Sigmoid colon (tissue), 7 donors: ENCODE measurements at places on chromosomes 2 and 18. TPM values are rescaled to one million over a fixed set of nuclear protein-coding genes. Genes with fewer than 3 reads are reported as not detected.

DNA sequence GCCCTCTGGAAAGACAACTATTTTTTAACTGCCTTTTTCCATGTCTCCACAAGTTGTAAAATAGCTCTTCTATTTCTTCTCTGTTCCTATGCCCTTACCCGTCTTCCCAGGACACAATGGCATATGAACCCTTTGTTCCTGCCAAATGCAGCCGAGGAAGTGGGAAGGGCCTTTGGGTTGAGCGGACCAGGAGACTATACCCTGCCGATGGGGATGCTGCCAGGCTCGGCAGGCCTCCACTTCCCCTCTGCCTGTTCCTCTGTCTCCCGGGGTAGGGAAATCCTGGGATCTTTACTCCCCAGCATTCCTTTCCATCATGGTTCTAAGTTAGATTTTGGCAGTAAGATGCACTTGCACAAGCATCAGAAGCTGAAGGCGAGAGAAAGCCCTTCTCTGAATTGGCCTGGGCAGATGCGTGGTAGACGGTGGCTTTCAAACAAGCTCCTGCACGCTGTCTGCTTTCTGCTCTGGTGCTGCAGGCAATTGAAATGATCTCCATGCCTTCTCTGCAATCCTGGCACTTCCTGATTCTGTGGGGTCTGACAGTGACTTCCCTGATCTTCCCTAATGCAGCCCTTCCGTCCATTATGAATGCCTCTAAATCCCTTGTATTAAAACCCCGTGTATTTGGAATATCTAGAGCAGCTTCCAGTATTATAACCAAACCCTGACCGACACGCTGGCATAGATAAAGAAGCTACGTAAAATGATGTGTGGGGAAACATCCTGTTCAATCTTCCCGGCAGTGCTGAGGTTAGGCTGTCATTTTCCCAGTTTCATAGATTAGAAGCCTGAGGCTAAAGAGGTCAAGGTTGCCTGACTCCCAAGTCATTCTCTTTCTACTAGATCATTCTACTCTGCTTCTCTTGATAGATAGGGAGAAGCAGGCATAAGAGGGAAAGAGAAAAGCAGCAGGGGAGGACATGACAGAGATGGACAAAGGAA is 69.8 kb downstream of the MCFD2 start:
- peak; percentile 63 for DNase-seq

- no peak for DNase-seq
Observed at GRCh38 chr2:221125691-221126090, 446.4 kb downstream of the EPHA4 start.

DNA sequence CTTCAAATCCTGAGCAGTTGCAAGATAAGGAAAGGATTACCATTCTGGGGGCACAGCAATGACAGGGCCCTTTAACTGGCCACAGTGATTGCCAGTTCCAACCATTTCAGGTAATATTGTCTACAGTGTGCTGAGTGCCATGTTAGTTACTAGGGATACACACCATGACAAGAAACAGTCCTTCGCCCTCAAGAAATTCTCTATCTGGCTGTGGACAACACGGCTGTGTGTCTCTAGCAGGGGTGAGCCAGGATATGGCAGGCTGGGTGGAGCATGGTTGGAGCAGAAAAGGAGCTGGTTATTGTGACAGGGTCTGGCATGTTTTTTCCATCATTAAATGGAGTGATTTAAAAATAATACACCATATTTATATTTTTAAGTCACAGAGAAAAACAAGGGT is 31.0 kb downstream of the TSPYL6 start:
- no peak for DNase-seq

DNA sequence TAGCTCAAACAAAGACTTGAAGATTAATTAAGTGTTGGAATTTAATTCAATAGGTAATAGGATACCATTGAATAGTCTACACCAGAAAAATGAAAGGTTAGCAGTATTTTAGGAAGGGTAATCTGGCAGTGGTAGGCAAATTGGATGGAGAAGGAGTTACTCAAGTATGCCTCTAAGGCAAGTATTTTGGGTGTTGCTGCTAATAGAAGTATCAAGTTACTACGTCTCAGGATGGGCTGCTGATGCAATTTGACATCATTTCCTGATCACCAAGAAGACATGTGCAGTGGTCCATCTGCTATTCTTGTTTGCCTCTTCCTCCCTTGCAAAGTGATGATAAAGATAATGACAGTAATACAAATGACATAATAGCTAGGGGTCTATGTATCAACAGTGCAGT is 485.3 kb downstream of the TGIF1 start:
- DNase-seq = no peak

DNA sequence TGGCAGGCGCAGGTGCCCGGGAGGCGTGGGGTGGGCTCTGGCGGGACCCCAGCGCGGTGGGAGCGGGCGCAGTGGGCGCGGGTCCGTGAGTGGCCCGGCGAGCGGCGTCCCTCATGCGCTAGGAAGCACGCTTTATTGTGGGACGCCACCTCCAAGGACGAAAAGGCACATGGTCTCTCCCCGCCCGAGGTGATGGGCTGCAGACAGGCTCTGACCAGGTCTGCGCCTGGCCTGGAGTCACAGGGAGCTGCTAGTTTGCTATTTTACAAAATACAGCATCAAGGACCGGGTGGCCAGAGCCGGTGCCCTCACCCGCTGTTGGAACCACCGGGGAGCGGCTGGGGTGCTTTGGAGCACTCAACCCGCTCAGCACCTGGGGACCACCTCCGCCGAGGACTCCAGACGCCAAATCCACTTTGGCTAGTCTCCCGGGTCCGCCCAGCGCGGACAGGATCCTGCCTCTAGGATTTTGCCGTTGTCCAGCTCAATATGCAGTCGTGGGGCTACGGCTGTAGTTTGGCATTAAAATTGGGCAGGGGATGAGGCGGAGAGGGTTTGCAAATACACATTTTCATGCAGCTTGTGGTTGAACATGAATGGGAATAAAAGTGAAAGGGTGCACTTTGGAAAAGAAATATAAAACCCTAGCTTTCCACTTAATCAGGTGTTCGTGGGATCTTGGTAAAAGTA is 65.4 kb downstream of the LRRFIP1 start:
- peak; percentile 85 for DNase-seq

GRCh38 chr2:28377195-28377816 is 15.4 kb upstream of the FOSL2 start:
- no peak for DNase-seq

DNA sequence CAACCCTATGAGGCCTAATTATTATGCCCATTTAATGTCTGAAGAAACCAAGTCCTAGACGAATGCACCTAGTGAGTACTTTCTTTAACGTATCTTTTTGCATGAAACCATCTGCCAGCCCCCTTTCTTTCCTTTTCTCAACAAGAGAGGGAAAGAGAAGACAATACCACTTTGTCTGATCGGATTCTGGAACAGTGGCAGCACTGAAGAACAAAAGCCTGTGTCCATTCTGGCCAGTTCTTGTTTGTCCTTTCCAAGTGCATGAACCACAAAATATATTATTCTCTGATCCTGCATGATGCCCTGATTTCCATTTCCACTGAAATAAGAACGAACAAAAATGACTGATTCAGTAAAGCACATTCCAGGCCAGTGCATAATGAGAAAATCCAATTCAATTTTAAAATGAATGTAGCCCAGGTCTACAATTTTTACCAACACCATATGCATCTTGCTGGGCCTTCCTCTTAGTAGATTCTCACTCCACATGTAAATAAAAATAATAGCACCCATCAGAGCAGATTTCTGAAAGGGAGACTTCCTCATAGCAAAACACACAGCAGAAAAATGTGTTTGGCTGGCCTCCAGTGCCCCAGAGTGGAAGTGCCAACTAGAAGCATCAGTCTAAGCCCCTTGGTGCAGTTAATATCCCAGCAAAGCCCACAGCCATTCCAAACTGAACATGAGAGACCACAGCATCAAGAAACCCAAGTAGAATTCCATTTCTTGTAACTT is 422.6 kb upstream of the ID2 start:
- DNase-seq = no peak

GRCh38 chr2:26974352-26974751 is 3.9 kb downstream of the MAPRE3 start:
- DNase-seq = no peak

The RSAD2 gene
- 22.3 TPM for polyA plus RNA-seq

The PIGN gene
- 3.0 TPM for polyA plus RNA-seq

The HOXD8 gene
- polyA plus RNA-seq = 3.4 TPM

The SKOR2 gene
- polyA plus RNA-seq = not detected

The DOK6 gene
- under 0.01 TPM for polyA plus RNA-seq

The ARHGAP28 gene
- polyA plus RNA-seq = 0.23 TPM

The MEP1B gene
- 1.8 TPM for polyA plus RNA-seq

The BZW1 gene
- polyA plus RNA-seq = 82.9 TPM

The NEU2 gene
- not detected for polyA plus RNA-seq

The ORMDL1 gene
- polyA plus RNA-seq = 18.7 TPM
